ENCODE measurements at places on chromosomes 7 and 10.

- peak; percentile 58 for DNase-seq
These were observed 650 bp upstream of the TM9SF3 start for GRCh38 chr10:96587264-96588059.

GRCh38 chr10:45456822-45457221 is 82.8 kb downstream of the ALOX5 start:
- no peak for DNase-seq

DNA sequence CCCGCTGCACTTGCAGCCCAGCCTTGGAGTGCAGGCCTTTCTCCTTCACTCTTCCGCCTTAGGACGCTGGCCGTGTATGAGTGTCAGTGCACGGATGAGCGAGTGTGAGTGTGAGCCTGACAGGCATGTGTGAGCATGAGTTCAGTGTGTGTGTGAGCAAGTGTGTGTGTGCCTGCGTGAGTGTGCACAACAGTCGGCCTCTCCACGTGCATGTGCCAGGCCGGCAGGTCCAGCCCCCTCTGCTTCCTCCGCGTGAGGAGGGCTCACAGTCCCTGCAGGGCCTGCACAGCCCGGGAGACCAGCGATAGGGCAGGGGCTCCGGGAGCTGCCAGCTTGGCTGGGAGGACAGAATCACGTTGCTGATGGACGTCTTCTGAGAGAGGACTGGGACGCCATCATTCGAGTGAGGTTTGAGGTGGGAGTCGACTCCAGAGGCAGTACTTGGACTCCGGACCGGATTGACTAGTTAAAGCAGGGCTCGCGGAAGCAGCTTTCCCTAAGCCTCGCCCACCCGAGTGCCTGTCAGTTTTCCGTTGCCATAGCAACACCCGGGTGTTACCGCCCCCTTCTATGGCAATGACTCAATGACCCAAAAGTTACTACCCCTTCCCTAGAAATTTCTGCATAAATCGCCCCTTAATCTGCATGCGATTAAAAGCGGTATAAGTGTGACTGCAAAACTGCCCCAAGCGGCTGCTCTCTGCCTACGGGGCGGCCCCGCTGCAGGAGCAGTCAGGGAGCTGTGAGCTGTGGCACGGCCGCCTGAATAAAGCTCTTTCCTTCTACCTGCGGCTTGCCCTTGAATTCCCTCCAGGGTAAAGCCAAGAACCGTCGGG is 19.6 kb upstream of the CFAP46 start:
- peak; percentile 50 for DNase-seq

DNA sequence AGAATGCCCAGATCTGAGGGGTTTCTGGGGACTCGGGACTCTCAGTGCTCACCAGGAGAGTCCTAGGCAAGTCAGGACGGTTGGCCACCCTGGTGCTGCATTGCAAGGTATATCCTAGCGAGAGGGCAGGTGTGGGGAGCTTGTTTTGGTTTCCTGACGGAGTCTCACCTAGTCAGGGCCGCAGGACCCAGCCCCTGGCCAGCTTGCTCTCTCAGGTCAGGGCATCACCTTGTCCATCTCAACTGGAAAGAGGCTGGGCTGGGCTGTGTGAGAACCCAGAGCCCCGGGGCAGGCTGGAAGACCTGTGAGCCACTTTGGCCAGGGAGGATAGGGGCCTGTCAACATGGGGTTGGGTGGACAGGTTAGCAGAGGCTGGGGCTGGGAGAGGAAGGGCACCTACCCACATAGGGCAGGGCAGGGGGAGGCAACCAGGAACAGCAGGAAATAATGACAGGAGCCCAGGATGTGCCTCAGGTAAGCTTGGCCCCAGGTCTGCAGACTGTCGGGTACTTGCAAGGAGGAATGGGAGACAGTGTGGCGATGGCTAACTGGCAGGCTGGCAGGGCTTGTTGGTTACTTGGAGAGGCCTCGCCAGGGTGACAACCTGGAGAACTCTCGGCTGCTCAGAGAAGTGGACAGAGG is 31.5 kb downstream of the DNAJB12 start:
- DNase-seq, result no peak

GRCh38 chr7:82443036-82443546 is 486 bp downstream of the CACNA2D1 start:
- no peak for DNase-seq

- DNase-seq, result no peak
These were observed 536.6 kb downstream of the GALNT17 start for GRCh38 chr7:71668572-71668971.

GRCh38 chr7:157016352-157017041 is 6.0 kb upstream of the MNX1 start:
- no peak for DNase-seq

DNA sequence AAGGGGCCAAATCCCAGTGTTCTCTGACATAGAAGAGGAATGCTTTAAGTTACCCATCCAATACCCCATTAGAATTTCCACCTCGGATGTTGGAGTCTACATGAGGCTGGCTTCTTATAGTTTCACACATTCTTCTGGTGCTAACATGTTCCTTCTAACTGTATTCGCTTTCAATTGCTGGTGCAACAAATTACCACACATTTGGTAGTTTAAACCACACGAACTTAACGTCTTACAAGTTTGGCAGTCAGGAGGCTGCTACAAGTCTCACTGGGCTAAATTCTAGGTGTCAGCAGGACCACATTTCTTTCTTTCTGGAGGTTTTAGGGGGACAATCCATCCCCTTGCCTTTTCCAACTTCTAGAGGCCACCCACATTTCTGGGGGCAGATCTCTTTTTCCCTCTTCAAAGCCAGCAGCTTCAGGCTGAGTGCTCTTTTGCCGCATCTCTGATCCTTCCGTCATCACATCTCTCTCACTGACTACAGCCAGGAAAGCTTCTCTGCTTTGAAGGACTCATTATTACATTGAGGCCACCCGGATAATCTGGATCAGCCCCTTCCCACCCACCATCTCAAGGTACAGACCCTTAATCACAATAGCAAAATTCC is 5.1 kb upstream of the MACC1 start:
- no peak for DNase-seq

- DNase-seq, result no peak
These were observed 17.2 kb upstream of the CROT start for GRCh38 chr7:87328281-87328680.

DNA sequence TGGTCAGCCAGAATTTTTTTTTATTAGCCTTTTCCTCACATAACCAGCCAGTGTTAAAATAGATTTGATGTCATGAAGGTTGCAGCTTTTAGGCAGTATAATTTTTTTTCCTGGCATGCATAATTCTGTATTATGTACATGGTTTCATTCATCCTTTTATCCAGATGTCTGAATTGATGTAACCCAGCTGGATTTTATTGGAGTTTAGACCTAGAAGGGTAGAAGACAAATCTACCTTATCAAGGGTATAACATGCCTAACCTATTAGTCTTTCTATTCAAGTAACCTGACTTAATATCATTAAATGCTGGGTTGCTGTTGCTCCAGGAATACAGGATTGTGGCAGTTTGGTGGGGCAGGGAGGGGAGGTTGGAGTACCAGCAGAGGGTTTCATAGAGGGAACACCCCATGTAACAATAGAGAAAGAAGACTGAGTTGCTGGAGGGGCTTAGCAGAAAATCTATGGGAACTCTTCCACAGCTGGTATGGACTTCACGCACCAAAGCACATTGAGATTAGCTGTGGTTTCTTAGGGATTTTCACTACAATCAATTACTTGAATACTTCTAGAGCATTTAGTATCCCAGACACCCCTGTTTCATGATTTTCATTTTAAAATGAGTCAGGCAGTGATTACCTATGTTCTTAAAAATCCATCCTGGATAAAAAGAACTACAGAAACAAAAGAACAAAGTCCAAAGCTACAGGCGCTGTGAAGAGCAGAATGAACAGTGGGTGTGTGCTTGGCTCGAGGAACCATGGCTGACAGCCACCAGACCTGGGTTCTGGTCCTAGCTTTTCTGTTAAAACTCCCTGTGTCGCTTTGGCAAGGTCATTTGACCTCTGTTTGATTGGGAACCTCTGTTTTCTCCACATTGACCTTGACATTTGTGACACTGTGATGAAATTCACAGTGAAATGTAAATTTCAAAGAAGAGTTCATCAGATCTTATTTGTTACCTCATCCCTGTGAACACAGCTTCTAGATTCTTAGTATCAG is 93.5 kb downstream of the CREM start:
- no peak for DNase-seq

DNA sequence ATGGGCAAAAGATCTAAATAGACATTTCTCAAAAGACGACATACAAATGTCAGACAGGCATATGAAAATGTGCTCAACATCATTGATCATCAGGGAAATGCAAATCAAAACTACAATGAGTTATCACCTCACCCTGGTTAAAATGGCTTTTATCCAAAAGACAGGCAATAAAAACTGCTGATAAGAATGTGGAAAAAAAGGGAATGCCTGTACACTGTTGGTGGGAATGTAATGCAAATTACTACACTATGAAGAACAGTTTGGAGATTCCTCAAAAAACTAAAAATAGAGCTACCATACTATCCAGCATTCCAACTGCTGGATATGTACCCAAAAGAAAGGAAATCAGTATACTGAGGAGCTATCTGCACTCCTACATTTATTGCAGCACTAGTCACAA is 18.0 kb downstream of the GSDME start:
- DNase-seq, result no peak

GRCh38 chr7:129465080-129465479 is 30.8 kb downstream of the STRIP2 start:
- no peak for DNase-seq

Measured in GM04504 (cell line).